Occipital lobe (tissue), 3 donors: ENCODE measurements at places on chromosomes 7 and 10.

DNA sequence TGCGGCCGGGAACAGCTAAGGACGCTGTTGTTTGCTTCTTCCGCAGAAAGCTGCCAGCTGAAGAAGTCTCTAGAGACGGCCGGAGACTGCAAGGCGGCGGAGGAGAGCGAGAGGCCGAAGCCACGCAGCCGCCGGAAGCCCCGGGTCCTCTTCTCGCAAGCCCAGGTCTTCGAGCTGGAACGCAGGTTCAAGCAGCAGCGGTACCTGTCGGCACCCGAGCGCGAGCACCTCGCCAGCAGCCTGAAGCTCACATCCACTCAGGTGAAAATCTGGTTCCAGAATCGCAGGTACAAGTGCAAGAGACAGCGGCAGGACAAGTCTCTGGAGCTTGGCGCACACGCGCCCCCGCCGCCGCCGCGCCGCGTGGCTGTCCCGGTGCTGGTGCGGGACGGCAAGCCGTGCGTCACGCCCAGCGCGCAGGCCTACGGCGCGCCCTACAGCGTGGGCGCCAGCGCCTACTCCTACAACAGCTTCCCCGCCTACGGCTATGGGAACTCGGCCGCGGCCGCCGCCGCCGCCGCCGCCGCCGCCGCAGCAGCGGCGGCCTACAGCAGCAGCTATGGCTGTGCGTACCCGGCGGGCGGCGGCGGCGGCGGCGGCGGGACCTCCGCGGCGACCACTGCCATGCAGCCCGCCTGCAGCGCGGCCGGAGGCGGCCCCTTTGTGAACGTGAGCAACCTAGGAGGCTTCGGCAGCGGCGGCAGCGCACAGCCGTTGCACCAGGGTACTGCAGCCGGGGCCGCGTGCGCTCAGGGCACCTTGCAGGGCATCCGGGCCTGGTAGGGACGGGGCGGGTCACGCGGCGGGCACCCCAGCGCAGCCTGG is 2.4 kb downstream of the NKX2-3 start:
- no peak for DNase-seq

GRCh38 chr7:23205909-23206767 is 24.3 kb downstream of the NUP42 start:
- no peak for DNase-seq

GRCh38 chr10:69146759-69147158 is 22.8 kb downstream of the VPS26A start:
- DNase-seq: no peak

GRCh38 chr10:63430091-63430998 is 35.4 kb downstream of the JMJD1C start:
- no peak for DNase-seq
